SJSA1 (cell line): ENCODE measurements at places on chromosomes 6 and 20. TPM values are rescaled to one million over a fixed set of nuclear protein-coding genes. Genes with fewer than 3 reads are reported as not detected.

CRISP2 gene
- not detected in 2 replicates for total RNA-seq

RRAGD gene
- not detected in 2 replicates for total RNA-seq

FAM83B gene
- not detected in 2 replicates for total RNA-seq

TSHZ2 gene
- total RNA-seq, result not detected in 2 replicates

OOEP gene
- not detected in 2 replicates for total RNA-seq

SLC32A1 gene
- not detected in 2 replicates for total RNA-seq

STK4 gene
- total RNA-seq, result 12.6 and 19.5 TPM in 2 replicates

ITCH gene
- 40.1 and 62.9 TPM in 2 replicates for total RNA-seq

DPPA5 gene
- total RNA-seq, result not detected in 2 replicates

NCOA3 gene
- 11.5 and 20.4 TPM in 2 replicates for total RNA-seq

CD24 gene
- total RNA-seq, result 299 and 431 TPM in 2 replicates

LINC00237 gene
- total RNA-seq, result not detected in 2 replicates

ADGRB3 gene
- not detected in 2 replicates for total RNA-seq

AK9 gene
- total RNA-seq, result 2.1 and 2.2 TPM in 2 replicates

IMPG1 gene
- total RNA-seq, result not detected in 2 replicates

RIPOR2 gene
- total RNA-seq, result 4.5 and 6.2 TPM in 2 replicates

FAM209B gene
- total RNA-seq, result not detected in 2 replicates

CFAP61 gene
- total RNA-seq, result not detected in 2 replicates

COL9A1 gene
- not detected in 2 replicates for total RNA-seq

HMGCLL1 gene
- total RNA-seq, result not detected in 2 replicates

DCDC2 gene
- total RNA-seq, result 0.08 TPM in 1 of 2 replicates, not detected in the other

CCDC170 gene
- total RNA-seq, result 0.61 and 2.4 TPM in 2 replicates

GSTA2 gene
- not detected in 2 replicates for total RNA-seq

BANF2 gene
- total RNA-seq, result not detected in 2 replicates
